ENCODE measurements at places on chromosomes 7 and 10. TPM values are rescaled to one million over a fixed set of nuclear protein-coding genes. Genes with fewer than 3 reads are reported as not detected.

GRCh38 chr7:1025743-1026581, 18.4 kb upstream of the GPR146 start:
- no peak overlapping the region for H3K4me3 ChIP-seq
- peaks cover 5% of the 10 kb centered on the region for H3K4me1 ChIP-seq
- no peaks in the 10 kb centered on the region for H3K27me3 ChIP-seq
- DNase-seq, result no peak
- peaks cover 26% of the 10 kb centered on the region for H3K36me3 ChIP-seq
- no peak overlapping the region for H3K27ac ChIP-seq

- H3K27ac ChIP-seq, result no peak overlapping the region
- no peak overlapping the region for H3K4me3 ChIP-seq
- no peak for DNase-seq
Measured at GRCh38 chr7:92681633-92682032, 91.4 kb upstream of the FAM133B start.

GRCh38 chr7:128833148-128833945, 3.1 kb downstream of the FLNC start:
- H3K27me3 ChIP-seq, result no peaks in the 10 kb centered on the region
- peaks cover 37% of the 10 kb centered on the region for H3K36me3 ChIP-seq
- peaks cover 59% of the 10 kb centered on the region for H3K4me1 ChIP-seq

DNA sequence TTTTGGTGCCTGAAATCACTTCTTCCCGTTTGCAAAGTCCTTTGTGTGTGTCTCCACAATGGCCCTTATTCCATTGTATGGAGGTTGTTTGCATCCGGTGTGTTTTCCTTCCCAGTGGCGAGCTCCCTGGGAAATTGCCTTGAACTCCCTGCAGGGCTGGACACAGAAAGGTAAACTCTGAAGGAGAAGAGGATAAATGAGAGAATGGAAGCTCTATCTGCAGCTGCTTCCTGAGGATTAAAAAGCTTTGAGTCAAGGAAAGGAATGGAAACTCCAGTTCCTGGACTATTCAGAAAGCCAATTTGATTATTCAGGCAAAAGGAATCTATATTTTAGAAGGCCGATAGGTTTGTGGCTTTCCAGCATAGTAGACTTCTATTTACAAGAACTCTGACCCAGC, 4.4 kb upstream of the GRK5 start:
- H3K27me3 ChIP-seq, result peaks cover 5% of the 10 kb centered on the region
- H3K4me3 ChIP-seq, result no peak overlapping the region
- H3K36me3 ChIP-seq, result no peaks in the 10 kb centered on the region
- peaks cover 21% of the 10 kb centered on the region for H3K4me1 ChIP-seq

DNA sequence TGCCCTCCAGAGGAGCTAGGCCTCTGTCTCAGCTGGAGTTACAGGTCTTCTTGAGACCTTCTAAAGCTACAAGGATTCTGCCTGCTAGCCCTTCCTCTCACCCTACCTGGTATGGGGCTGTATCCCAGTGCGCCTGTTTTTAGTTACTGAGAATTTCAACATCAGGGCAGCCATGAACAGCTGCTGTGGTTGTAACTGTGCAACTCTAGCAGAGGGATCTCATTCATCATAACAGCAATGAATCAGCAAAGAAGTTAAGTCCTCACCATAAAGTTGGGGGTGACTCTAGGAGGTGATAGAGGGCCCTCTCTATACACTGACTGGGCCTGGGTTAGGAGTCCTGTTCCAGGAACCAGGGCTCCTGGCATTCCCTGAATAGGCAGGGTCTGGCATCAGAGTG, 14.0 kb upstream of the CDH23 start:
- H3K4me1 ChIP-seq, result peaks cover under 1% of the 10 kb centered on the region
- H3K4me3 ChIP-seq, result no peak overlapping the region
- H3K27ac ChIP-seq, result no peak overlapping the region
- no peak for DNase-seq

- H3K27me3 ChIP-seq, result no peaks in the 10 kb centered on the region
- H3K27ac ChIP-seq, result no peak overlapping the region
- H3K4me1 ChIP-seq, result peaks cover 27% of the 10 kb centered on the region
- no peak for DNase-seq
- no peak overlapping the region for H3K4me3 ChIP-seq
Measured at GRCh38 chr10:14875941-14876340, 2.7 kb upstream of the SUV39H2 start.

DNA sequence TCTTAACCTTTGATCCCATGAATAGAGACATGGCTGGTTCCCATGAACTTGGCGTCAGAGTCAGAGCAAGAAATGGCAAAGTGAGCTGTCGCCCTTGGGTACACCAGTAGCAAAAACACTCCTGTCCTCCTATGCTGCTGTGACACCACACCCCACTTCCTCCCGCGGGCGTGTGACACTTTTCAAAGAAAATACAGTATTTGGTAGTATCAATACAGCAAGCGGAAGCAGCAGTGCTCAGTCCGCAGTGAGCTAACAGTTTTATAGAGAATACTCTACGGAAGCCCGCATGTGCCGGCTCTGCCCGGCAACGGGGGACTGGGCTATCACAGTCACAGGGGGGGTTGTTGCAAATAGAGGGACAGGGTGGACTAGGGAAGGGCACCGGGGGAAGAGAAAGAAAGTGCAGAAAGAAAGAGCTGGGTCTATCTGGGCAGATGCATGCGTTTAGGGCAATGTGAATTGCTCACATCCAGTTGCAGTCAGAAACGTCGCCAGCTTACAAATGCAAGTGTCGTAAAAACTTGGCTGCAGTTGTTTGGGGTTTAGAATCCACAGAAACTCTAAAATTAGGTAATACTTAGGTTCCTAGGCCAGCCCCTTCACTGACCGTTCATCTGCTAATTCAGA, 49.8 kb downstream of the PRKCQ start:
- H3K27me3 ChIP-seq, result no peaks in the 10 kb centered on the region
- H3K4me3 ChIP-seq, result no peak overlapping the region
- DNase-seq, result no peak
- H3K4me1 ChIP-seq, result no peaks in the 10 kb centered on the region
- H3K27ac ChIP-seq, result no peak overlapping the region

- H3K4me3 ChIP-seq, result no peak overlapping the region
- H3K27me3 ChIP-seq, result no peaks in the 10 kb centered on the region
- no peak overlapping the region for H3K27ac ChIP-seq
- no peak for DNase-seq
- peaks cover 11% of the 10 kb centered on the region for H3K4me1 ChIP-seq
Measured at GRCh38 chr7:77558284-77558967, 21.3 kb downstream of the PTPN12 start.

DNA sequence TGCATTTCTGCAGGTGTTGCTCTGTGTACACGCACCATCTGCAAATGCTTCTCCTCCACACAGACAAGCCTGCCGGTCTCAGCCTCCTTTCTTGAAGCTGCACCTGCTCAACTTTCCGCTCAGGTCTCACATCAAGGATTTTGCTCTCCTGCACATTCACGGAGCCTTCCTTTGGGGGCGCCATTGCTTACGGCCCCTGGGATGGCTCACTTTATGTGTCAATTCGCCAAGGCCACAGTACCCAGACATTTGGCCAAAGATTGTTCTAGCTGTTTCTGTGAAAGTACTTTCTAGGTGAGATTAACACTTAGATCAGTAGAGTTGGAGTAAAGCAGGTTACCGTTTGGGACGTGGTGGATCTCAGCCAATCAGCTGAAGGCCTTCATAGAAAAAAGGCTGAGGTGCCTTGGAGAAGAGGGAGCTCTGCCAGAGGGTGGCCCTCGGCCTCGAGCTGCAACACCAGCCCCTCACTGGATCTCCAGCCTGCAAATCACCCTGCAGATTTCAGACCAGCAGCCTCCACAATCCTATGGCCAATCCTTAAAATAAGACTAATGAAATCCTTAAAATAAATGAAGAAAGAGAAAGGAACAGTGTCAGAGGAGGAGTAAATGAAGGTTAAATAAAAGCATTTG, 39.9 kb upstream of the PPP2R2D start:
- H3K27ac ChIP-seq, result no peak overlapping the region
- no peaks in the 10 kb centered on the region for H3K4me1 ChIP-seq
- no peak for DNase-seq
- H3K36me3 ChIP-seq, result no peaks in the 10 kb centered on the region

DNA sequence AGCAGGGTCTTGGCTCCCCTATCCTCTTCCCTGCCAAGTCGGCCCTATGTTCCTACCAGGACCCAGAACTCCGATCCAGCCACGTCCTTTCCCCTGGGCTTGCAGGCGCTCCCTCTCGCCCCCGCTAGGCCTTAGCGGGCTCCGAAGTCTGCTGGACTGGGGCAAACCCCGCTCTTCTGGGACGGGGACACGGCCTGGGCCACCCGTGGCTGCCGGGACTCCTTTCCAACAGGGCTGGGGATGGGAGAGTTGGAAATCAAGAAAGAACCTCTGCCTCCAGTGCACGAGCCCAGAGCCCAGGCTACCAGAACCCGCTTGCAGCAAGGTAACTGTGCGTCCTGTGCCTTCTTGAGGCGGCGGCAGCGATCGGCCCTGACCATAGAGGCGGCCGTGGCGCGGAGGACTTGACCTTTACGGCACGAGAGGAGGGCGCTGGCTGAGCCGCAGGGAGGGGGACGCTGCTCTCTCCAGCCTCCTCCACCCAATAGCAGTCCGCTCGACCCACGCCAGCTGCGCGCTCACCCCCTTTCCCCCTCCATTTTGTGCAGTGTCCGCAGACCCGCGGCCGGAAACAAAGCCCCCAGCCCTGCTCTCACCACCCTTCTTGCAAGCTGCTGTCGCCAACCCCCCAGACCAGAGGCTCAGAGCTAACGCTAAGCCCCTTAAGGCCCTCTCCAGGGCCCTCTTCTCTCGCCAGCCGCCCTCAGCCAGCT, 7.0 kb upstream of the HOXA11 start:
- peaks cover 74% of the 10 kb centered on the region for H3K4me1 ChIP-seq
- DNase-seq, result no peak
- H3K27me3 ChIP-seq, result no peaks in the 10 kb centered on the region
- no peaks in the 10 kb centered on the region for H3K36me3 ChIP-seq

- no peak for DNase-seq
- H3K27me3 ChIP-seq, result no peaks in the 10 kb centered on the region
- no peak overlapping the region for H3K4me3 ChIP-seq
- no peak overlapping the region for H3K27ac ChIP-seq
Measured at GRCh38 chr7:123271856-123272255, 72.1 kb upstream of the SLC13A1 start.

DNA sequence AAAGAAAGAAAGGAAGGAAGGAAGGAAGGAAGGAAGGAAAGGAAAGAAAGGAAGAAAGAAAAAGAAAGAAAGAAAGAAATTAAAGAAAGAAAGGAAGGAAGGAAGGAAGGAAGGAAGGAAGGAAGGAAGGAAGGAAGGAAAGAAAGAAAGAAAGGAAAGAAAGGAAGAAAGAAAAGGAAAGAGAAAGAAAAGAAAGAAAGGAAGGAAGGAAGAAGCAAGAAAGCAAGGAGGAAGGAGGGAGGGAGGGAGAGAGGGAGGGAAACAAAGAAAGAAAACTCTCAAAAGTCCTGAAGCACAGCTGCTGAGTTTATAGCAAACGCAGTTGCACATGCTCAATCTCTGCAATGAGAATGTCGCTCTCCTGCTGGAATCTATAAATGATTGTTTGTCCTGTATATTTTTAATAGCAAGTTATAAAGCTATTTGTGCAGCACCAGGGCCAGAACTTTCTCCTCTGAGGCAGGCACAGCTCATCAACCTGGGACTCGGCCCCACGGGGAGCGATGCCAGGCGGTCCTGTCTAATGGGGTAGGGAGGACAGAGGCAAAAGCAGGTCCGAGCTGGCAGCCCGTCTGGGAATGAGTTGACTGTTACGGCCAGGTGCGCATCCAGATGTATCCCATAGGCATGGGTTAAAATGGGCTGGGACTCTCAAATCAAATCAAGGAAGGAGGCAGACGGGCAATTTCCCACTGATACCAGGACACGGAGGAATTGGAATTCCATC, 118.0 kb upstream of the PFKP start:
- no peak overlapping the region for H3K4me3 ChIP-seq
- no peaks in the 10 kb centered on the region for H3K4me1 ChIP-seq
- DNase-seq, result no peak
- H3K36me3 ChIP-seq, result no peaks in the 10 kb centered on the region

GRCh38 chr7:107396990-107397389, 72.9 kb upstream of the GPR22 start:
- no peak overlapping the region for H3K27ac ChIP-seq
- no peak overlapping the region for H3K4me3 ChIP-seq
- H3K4me1 ChIP-seq, result peaks cover 10% of the 10 kb centered on the region
- H3K36me3 ChIP-seq, result peaks cover 3% of the 10 kb centered on the region
- no peak for DNase-seq

DNA sequence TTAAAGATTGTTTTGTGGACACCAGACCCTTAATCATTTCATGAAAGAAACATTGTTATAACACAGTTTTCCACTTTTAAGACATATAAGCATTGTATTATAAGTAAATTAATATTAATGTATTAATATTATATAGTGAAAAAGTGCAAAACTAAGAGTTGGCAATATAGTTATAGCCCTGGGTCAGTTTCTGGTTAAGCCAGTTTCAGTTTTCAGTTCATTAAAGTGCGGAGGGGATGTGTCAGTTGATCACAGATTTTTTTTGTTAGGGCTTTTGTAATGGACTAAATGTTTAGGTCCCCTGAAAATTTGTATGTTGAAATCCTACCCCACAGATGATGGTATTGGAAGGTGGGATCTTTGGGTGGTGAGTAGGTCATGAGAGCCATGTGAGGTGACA, 45.7 kb upstream of the GPR37 start:
- H3K36me3 ChIP-seq, result no peaks in the 10 kb centered on the region
- H3K4me1 ChIP-seq, result no peaks in the 10 kb centered on the region
- no peak overlapping the region for H3K4me3 ChIP-seq
- H3K27ac ChIP-seq, result no peak overlapping the region

DNA sequence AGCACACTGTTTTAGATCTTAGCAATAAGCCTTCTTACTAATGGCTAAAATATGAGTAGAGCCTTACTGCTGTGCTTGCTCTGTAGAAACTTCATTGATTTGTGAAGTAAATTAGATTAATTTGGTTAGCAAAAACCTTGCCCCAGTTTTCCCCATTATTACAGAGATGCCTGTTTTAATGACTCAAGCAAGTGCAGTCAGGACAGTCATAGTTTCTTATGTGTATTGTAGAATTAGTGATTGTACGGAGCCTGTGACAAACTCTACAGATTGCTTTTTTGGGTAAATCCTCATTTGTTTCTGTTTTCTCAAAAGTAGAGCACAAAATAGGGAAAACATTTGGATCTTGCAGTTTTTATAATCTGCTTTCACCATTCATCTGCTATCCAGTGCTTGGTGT, 7.0 kb downstream of the TAX1BP1 start:
- H3K4me1 ChIP-seq, result peaks cover 19% of the 10 kb centered on the region
- no peak overlapping the region for H3K4me3 ChIP-seq
- H3K27ac ChIP-seq, result peak overlapping the region; percentile 7
- no peak for DNase-seq

DNA sequence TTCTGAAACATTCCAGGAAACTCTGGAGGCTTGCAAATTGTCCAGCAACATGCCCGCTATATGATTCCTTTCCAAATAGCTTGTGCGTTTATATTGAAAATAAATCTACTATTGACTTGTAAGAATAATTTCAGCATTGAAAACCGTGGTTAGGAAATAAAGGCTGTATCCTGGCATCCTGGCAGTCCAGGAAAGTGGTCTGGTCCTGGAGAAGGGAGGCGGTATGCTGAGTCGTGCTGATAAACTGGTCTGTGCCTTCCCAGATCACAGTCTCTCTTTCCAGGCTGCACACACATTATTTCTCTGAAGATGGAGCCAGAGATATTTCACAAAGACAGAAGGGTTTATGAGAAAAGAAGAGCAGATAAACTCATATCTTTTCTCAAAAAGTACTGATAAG, 350.1 kb upstream of the COBL start:
- H3K4me1 ChIP-seq, result no peaks in the 10 kb centered on the region
- no peaks in the 10 kb centered on the region for H3K27me3 ChIP-seq
- no peaks in the 10 kb centered on the region for H3K36me3 ChIP-seq
- no peak overlapping the region for H3K27ac ChIP-seq
- DNase-seq, result no peak

The ARHGAP22 gene
- total RNA-seq, result 45.6 TPM

The PDE1C gene
- total RNA-seq, result 143 TPM

The SYT15B gene
- under 0.01 TPM for total RNA-seq

The JMJD1C gene
- 92.6 TPM for total RNA-seq

The ANKRD30A gene
- not detected for total RNA-seq

The VPS37D gene
- total RNA-seq, result 5.9 TPM

The CRHR2 gene
- not detected for total RNA-seq

The ABCB4 gene
- under 0.01 TPM for total RNA-seq

All from osteoblast (primary cell).